ENCODE measurements at places on chromosomes 11 and 22.

GRCh38 chr22:19497245-19497644, 17.5 kb downstream of the CDC45 start:
- peak; percentile 50 for DNase-seq

DNA sequence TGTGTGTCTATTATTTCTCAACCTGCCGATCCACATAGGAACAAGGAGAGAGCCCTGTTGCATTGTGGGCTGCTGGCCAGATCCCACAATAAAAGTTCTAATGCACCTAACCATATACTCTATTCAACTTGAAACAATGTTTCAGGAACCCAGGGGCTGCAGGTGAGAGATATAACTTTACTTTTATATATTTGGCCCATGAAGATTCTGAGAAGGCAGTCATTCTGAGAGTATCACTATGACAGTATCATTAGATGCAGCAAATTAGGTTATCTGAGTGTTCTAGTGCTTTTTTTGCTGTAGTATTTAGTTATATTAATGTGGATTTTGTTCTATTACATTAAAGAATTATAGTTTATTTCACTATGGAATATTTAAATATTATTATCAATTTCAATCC, 655.1 kb upstream of the ARHGAP42 start:
- no peak for DNase-seq

DNA sequence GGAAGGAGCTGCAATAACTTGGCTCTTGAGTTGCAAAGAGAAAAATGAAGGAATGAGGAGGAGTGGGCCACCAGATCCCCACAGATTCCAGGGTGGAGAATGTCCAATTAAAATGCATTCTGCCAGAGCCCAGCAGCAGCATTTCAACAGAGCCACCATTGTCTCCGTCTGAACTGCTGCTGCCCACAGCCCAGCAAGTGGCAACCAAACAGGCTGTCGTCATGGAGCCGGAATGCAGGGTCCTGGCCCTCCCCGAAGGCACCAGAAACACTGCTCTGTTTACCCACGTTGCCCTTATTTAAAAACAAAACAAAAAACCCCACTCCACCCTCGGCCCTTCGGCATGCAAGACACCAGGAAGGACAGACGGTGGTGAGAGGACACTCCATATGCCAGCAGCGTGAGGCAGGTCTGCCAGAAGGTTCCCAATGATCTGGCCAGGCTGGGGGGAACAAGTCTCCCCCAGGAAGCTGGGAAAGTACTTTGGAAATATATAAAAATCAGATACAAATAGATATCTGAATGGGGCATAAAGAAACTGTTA, 32.5 kb downstream of the PLEKHA7 start:
- no peak for DNase-seq

DNA sequence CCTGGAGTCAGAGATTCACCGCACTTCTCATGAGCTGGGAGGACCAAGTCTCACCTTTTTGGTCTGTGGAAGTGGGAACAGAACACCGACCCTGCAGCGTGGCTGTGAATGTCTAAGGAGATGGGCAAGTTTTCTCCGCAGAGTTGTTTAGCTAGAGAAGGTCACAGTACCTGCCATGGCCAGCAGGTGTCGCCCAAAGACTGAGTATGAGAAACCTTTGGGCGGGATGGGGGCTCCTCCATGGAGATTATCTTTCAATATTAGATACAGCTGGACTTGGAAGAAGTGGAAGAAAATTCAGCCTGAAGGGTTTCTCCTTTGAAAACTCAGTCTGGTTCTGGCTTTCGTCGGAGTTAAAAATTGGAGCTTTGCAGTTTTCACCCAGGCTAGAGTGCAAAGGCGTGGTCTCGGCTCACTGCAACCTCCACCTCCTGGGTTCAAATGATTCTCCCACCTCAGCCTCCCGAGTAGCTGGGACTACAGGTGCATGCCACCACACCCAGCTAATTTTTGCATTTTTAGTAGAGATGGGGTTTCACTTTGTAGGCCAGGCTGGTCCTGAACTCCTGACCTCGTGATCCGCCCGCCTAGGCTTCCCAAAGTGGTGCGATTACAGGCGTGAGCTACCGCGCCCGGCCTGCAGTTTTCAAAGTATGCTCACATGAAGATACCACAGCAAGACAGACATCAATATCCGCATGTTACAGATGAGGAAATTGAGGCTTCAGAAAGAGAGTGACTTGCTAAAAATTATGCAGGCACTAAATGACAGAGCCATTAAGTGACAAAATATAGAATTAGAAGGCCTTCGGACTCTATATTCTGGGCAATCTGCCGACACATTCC, 10.7 kb upstream of the DSCAML1 start:
- DNase-seq, result no peak

DNA sequence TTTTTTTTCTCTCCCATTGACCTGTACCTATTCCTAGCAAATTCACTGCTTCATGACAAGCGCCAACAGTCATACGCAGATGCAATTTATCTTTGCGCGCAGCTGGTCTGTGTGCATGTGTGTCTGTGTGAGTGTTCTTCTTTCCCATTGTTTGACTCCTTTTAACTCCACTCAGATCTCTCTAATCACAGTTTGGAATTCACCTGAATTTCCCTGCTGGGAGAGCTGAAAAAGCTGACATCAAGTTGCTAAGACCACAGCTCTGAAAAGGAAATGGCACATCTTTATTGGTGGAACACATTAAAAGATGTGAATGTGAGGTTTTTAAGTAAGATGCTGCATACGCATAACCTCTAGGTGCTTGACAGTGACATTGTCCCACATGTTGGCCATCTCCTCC, 187.4 kb upstream of the MTMR2 start:
- no peak for DNase-seq

GRCh38 chr11:106379712-106380111, 302.2 kb downstream of the AASDHPPT start:
- no peak for DNase-seq

DNA sequence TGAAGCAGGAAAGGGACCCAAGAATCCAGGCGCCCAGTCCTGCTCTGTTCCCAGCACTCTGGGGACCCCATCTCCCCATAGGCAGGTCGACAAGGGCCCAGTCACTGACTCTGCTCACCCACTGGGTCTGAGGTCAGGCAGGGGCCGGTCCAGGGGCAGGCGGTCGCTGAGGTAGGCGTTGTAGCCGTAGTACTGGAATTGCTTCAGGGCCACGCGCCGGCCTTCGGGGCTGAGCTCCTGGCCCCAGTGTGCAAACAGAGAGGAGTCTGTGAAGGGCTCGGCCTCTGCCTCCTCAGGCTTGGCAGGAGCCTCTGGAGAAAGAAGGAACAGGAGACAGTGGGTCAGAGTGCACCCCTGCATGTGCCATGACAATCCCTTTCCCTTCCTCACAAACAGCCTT, 95.6 kb upstream of the CSNK2A3 start:
- DNase-seq, result no peak

- DNase-seq, result no peak
These were observed 245.3 kb downstream of the CTTN start for GRCh38 chr11:70643642-70644041.

GRCh38 chr11:93796441-93797231, 12.6 kb downstream of the MED17 start:
- no peak for DNase-seq

- DNase-seq, result no peak
These were observed 47.7 kb downstream of the GAB4 start for GRCh38 chr22:16960220-16960883.

DNA sequence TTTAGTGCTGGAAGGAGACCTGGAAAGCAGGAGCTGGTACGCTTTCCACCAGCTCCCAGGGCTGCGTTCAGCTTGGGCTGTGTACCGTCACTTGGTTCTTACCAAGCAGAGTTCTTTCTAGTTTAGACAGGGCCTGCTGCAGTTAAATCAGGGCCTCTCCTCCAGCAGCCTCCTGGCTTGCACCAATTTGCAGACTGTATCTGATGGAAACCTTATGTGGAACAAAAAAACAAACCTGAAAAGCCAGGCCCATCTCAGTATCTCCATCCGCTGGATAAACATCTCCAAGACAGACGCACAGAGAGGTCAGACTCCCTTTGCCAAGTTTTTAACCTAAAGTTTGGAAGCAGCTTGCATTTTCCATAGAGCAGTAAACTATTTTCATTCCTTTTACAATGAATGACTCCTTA, 288.6 kb upstream of the SORL1-AS1 start:
- no peak for DNase-seq

- no peak for DNase-seq
These were observed 25.2 kb downstream of the FLRT1 start for GRCh38 chr11:64060861-64061444.

- no peak for DNase-seq
These were observed 208.7 kb downstream of the BARX2 start for GRCh38 chr11:129584316-129584715.

DNA sequence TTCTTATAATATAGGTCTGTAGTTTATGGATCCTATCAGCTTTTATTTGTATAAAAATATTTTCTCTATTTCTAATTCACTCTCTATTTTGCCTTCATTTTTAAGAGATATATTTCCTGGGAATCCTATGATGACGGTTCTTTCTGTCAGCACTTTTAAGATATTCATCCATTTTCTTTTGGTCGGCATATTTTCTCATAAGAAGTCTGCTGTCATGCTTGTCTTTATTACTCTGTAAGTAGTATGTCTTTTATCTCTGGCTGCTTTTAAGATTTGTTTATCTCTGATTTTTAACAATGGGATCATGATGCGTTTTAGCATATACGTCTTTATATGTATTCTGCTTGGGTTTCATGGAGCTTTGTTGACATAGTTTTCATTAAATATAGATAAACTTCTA, 175.5 kb downstream of the SNX19 start:
- DNase-seq, result no peak

DNA sequence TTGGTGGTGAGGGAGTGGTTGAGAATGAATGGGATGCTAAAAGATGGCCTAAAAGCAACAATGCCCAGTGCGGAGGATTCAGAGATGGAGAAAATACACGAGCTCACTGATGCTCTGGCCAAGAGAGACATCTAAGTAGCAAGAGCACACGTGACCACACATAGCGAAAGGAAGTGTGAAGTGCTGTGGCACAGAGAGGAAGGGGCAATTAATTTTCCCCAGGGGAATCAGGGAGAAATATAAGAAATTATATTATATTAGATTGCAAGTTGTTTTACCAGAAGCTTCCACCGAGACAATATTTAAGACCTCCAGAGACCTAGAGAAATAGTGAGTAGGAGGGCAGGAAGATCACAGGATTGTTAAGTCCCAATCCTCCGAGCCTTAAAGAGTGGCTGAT, 80.6 kb downstream of the RCN1 start:
- no peak for DNase-seq

- DNase-seq, result no peak
These were observed 18.8 kb upstream of the NUP50 start for GRCh38 chr22:45144916-45145315.

DNA sequence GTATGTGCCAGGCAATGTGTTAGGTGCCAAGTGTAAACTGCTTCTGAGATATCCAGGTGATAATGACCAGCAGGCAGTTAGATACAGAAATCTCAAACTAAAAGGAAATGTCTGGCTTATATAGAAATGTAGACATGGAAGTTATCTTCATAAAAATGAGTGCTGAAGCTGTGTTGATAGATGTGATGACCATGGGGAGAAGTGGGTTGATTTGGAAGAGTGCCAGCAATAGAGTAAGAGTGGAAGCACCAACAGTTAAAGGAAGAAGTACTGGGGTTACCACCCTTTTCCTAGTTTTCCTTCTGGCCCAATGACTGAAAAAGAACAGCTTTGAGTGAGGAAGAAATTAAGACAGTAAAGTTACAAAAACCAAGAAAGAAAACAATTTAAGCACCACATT, 68.5 kb downstream of the C2CD3 start:
- no peak for DNase-seq

- DNase-seq, result no peak
These were observed 2.9 kb upstream of the NNMT start for GRCh38 chr11:114293201-114293711.

GRCh38 chr11:102279641-102280170, 37.6 kb upstream of the BIRC3 start:
- DNase-seq, result no peak

- DNase-seq, result no peak
These were observed 29.1 kb downstream of the NFRKB start for GRCh38 chr11:129866311-129866710.

- DNase-seq, result no peak
These were observed 104.8 kb downstream of the ARHGAP42 start for GRCh38 chr11:100791860-100792259.

GRCh38 chr11:88310246-88310645, 27.3 kb downstream of the CTSC start:
- DNase-seq, result no peak

DNA sequence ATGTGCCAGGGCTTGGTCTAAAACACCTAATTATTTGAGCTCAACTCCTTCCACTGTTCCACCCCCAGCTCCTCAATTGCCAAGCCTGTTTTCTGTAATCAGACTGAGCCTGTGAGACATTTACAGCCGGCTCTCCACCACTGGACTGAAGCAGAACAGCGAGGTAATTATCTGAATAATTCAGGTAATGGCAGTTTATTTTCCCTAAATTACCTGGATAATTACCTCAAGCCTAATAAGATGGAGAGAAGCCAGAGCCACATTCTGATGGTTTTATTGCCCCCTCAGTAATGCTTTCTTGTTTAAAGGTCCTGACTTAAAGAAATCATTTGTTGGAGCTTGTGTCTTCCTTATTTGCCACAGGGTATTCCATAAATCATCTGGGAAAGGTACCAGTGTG, 64.2 kb downstream of the FZD4 start:
- no peak for DNase-seq

DNA sequence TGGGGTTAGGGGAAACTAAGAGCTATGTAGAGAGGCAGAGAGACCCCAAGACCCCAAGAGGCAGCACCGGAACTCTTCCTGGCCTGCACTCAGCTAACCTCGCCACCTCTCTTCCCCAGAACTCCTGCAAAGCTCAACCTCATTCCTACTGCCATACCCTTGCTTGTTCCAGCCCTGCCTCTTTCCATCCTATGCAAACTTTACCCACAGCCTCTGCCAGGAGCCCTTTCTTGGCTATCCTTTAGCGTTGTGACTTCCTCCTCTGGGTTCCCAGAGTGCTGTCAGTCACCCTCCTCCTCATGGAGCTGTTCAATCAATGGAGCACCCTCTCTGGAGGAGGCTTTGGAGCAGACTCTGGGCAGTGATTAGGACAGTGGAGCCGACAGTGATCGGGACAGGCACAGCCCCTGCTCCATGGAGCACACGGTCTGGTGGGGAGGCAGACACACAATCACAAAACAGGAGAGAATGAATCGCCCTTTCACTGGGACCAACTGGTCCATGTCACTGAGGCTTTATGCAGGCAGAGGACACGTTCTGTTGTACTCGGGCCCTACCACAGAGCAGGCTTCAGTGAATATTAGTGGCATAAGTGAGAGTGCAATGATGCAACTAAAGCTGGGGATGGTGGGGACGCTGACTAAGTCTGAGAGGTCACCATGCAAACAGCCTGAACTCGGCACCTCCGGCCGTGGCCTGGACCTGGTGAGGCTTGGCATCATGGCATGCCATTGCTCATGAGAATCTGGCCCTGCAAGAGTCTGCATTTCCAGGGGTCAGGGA, 24.6 kb upstream of the P2RY2 start:
- DNase-seq, result peak; percentile 44
